Activated T-cell treated with anti-CD3 and anti-CD28 coated beads, Interleukin-2, amount 50 U/mL, for 48 hours (primary cell): ENCODE measurements at places on chromosomes 1 and 21.

DNA sequence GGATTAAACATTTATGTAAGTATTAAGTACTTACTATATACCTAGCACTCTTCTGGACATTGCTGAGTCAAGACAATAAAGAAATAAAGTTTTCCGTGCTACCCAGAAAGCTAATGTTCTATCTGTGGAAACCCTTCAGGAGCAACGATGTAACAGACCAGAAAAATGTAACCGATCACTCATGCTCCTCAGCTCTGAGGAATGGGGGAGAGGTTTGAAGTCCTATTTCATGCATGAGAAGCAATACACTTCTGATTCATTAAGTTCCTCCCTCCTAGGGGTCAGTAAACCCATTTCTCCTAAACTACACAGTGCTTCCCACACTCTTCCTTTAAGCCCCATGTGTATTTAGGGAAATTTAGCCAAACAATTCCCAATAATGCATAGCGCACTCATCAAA, 25.6 kb upstream of the KAZN start:
- DNase-seq, result no peak

- no peak for DNase-seq
These were observed 57.8 kb upstream of the KLHDC7A start for GRCh38 chr1:18422954-18423353.

- DNase-seq, result no peak
These were observed 202.4 kb upstream of the L1TD1 start for GRCh38 chr1:61992257-61992656.

- DNase-seq, result peak; percentile 66
These were observed 1.1 kb downstream of the PIK3CD start for GRCh38 chr1:9652379-9653209.

DNA sequence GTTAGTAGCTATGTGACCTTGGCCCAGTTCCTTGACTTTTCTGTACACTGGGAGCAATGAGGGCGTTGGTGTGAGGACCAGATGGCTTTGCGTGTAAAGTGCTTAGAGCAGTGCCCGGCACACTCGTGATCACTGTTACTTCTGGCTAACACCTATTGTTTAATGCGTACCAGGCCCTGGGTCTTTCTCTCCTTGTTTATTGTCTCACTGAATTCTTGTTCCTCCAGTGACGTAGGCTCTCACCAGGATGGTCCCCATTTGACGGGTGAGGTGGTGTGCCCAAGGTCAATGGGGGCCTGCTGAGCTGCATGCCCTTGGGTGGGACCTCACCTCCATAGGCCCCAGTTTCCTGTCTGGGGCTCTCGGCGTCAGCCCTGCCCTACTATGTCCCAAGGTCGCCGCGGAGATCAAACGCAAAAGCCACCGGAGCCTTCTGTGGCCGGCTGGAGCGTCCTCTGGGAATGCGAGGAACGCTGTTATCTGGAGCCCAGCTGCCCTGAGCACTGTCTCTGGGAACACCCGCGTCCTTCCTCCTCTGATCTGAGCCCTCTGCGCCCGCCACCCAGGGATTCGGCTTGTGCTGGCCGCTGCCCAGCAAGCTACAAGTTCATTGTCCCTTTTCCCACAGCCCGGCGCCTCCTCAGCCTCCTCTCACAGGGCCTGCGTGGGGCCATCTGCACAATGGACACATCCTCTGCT, 28.9 kb downstream of the ALPL start:
- DNase-seq, result no peak

DNA sequence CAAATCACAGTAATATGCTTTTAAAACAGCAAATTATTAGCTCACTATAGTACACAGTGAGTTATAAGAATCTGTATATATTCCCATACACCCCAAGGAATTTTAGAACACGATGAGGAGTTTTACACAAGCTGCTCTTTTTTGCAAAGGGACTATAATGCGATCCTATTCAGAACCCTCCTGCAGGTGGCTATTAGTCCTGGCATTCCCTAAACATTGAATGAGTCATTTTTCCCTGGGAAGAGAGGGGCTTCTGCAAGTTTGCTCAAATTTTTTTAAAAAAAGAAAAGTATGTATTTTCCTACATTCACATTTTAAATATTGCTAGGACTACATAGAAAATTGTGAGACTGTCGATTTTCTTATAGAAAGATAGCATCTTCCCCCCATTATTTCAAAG, 106.3 kb downstream of the COL11A1 start:
- DNase-seq, result no peak

DNA sequence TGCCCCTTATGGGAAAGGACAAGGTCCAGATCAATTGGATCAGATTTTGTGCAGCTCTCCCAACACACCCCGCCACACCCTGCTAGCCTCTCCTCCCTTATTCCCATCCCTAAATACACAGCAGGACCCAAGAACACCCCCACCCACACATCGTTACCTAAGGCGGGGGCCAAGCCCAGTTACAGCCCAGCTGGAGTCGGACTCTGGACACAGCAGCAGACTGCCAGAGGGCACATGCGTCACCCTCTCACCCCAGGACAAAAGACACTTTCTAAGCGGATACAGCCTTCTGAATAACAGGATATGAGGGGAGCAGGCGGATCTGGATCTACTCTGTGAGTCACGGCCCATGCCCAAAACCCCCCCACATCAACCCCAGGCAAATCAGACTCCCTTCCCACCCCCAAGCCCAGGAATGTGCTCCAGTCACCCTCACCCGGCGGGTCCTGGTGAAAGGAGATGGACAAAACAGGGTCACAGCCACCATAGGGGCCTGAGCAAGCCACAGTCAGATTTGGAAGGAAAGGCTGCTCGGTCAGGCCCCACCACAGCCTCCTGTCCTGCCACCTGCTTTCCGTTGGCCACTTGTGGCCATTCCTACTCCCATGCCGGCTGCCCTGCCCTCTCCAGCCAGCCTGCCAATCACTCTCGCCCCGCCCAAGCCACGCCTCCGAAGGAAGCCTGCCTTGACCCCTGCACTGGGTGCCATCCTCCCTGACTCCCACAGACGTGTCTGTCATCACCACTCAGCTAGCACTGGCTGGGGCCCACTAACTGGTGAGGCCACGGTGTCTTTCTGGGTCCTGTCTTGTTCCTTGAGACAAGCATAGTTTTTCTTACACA, 4.0 kb downstream of the S100A16 start:
- no peak for DNase-seq

- DNase-seq, result peak; percentile 45
These were observed 10.8 kb downstream of the GPR3 start for GRCh38 chr1:27403065-27403726.

DNA sequence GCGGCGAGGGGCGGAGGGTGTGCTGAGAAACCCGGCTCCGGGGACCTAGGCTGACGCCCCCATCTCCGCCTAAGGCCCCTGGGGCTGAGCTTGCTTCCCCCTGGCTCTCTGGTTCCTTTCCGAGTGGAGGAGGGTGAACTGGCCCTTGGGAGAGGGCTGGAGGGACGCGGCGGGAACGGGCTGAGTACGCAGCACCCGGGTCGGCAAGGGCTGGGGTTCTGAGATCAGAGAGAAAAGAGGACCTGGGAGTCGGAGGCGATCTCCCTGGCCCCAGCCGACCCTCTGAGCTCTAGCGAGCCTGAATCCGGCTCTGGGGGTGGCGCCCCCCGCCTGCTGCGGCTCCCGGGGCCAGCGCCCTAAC, 270.8 kb downstream of the FOXD2 start:
- no peak for DNase-seq

- peak; percentile 78 for DNase-seq
These were observed 47.4 kb upstream of the PRDX6 start for GRCh38 chr1:173429471-173430402.

GRCh38 chr1:51313268-51313852, 17.0 kb downstream of the TTC39A start:
- DNase-seq, result no peak
